NCI-H748 treated with DMSO at 0.1 percent for 48 hours (cell line): ENCODE measurements at places on chromosomes 11 and 22.

DNA sequence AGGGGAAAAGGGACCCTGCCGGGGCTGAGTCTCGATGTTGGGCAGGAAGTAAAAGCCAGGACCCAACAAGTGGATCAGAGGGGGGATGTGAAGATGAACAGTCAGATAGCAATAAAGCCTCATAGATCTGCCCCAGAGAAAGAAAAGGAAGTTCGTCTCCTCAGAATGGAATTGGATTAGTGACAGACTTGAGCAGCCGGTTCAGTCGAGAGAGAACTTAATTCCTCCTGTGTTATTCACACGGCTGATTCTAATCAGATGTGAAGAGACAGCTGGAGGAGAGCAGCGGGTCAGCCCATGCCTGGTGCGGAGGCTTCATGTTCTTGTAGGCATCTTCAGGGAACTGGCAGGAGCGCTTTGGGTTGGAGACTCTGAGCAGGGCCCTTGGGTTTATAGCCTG is 29.3 kb upstream of the CABP7 start:
- DNase-seq, result no peak

DNA sequence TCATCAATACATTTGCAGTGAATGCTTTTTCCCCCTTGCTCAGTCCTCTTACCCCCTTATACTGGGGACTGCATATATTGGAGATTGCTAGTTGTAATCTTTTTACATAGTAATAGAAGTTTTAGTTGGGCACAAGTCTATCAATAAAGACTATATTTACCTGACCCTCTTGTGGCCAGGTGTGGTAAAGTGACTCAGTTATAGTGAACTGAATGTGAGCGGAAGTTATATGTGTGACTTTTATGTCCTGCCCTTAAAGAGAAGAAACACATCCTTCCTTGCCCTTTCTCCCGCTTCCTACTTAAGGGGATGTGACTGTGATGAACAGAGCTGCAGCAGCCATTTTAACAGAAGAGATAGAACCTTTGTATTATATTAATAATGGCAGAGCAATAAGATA is 362.0 kb downstream of the METTL15 start:
- no peak for DNase-seq

DNA sequence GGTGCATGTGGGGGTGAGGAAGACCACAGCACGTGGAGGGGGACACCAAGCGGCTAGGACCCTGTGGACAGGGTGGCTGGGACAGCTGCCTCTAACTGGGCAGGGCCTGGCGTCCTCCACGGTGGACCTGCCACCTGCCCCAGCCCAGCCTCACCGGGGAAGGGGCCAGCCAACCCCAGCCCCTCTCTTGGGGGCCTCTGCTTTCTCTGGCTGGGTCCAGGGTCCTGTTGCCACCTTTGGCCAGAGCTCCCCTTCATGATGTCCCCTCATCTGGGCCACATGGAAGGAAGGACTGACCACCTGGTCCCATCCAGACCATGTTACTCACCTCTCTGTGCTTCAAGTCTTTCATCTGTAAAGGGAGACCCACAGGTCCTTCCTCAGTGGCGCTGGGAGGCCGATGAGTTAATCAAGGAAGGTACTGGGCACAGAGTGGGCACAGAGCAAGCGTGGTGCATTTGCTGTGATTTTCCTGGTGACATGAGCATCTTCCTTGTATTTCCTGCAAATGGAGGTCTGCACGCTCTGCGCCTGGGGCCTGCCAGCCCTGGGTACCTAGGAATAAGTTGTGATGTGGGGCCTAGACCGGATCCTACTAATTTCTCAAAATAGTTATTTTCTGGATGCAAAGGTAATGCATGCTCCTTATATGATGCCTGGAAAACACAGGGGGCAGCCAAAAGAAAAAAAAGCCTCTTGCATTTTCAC is 538.4 kb downstream of the TBC1D22A start:
- DNase-seq, result no peak

DNA sequence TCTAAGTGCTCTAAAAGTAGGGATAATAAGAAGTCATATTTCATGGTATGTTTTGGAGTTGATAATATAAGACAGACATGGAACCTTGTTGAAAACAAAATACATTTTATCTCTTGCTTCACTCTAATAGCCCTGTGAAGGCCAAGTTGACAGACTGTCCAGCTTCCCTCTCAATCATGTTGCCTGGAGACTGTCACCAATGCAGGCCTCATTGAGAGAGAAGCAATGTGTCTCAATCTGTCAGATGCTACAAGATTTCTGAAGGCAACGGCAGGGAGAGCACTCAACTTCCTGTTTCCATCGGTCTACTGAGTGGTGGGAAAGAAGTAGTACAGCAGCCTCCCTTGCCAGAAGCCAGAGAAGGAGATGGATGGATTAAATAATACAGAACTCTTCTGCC is 23.6 kb upstream of the FJX1 start:
- no peak for DNase-seq

GRCh38 chr11:5712507-5712906 is 22.9 kb downstream of the TRIM22 start:
- no peak for DNase-seq

- DNase-seq, result no peak
Observed at GRCh38 chr11:76803811-76804600, 20.9 kb downstream of the TSKU start.

GRCh38 chr11:57316017-57316416 is 8.7 kb downstream of the TNKS1BP1 start:
- no peak for DNase-seq

DNA sequence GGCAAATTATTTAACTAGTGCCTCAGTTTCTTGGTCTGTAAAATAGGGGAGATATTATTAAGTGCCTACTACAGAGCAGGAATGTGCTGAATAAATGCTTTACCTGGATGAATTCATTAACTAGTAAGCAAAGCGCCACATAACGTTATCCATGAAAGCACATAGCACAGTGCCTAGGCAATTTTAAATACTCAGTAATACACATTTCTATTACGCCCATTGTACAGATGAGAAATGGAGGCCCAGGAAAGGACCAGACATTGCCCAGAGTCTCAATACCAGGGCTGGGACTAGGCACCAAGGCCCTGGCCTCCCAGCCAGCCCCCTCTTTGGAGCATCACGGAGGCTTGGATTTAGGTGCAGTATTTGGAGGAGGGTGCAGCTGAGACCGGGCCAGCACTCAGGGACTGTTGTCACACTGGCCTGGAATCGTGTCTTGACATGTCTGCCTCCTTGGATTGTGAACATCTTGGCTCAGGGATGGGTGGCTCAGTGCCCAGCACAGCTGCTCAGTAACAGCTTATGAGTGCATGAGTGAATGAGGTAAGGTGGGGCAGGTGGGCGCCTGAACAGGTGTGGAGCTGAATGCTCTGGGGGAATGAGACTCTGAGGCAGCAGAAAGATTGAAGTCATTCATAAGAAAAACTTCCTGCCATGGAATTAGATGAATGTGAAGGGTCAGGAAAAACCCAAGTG is 42.1 kb upstream of the TPBGL start:
- DNase-seq, result no peak

DNA sequence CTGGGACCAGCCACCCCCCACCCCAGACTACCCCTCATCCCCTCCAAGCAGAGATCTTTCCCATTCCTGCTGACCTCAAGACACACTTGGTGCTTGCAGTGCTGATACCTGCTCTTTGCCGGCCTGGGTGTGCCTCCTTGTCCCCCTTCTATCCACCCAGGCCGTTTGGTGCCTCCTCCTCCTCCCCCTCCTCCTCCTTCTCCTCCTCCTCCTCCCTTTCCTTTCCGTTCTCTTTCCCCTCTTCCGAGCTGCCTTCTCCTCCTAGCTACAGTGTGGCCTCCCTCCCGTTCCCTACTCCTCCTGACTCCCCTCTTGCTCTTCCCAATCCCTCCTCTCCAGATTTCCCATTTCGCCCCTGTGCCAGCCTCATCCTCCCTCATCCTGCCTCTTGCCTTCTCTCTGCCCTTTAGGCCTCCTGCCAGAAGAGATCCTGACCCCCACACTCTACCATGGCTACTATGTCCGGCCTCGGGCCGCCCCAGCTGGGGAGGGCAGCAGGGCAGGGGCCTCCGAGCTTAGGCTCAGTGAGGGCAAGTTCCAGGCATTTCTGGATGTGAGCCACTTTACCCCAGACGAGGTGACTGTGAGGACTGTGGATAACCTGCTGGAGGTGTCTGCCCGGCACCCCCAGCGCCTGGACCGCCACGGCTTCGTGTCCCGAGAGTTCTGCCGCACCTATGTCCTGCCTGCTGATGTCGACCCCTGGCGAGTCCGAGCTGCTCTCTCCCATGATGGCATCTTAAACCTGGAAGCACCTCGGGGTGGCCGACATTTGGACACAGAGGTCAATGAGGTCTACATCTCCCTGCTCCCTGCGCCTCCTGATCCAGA is 712 bp downstream of the HSPB2 start:
- DNase-seq, result no peak

DNA sequence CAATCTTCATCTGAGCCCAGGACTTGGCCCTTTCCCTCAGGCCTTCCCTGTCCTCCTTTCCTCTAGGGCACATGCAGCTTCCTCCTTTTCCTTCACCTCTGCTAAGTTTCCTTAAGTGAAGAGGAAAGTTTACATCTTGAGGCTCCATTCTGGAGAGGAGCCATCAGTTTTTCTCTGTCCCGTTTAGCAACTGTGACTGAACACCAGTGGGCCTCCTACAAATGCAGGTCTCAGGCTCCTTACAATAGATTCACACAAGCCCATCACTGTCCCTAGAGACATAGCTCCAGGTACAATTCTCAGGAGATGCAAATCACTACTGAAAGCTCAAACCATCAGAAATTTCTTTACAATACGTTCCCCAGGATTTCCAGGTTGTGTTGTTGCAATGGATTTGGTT is 23.3 kb upstream of the LYVE1 start:
- DNase-seq, result no peak

- DNase-seq, result no peak
Observed at GRCh38 chr22:18096823-18097222, 13.8 kb upstream of the TUBA8 start.

GRCh38 chr11:6655020-6655789 is 404 bp downstream of the DCHS1 start:
- DNase-seq, result no peak

GRCh38 chr22:44207173-44207980 is 26.7 kb downstream of the PARVG start:
- no peak for DNase-seq

DNA sequence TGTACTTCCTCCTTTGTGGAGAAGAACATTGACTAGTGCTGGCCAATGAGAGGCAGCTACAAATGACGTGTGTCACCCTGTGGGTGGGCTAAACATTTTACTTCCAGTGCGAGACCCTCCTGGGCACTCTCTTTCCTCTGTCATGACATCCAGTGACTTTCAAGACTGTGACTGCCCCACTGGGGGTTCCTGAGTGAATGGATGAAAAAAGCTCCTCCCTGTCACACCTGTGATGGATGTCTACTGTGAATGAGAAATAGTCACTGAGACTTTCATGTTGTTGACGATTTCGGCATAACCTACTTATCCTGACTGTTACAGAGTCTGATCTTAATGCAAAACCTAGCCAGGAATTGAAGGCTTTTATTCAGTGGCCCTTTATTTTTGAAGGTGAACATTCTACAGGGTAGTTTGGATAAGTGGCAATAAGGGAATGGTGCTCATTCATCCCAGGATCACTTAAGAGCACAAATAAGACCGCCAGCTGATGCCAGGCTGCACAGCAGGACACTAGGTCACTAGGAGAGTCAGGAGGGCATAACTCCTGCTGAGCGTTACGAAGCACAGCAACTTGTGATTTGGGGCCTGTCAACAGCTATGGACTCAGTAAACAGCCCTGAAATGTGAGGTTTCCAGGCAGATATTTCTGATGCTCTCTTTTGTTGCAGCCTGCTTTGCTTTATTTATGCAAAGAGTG is 636.6 kb downstream of the NTM start:
- DNase-seq, result no peak

GRCh38 chr11:78138291-78138690 is 1.1 kb downstream of the ALG8 start:
- DNase-seq, result no peak

GRCh38 chr11:67674442-67674871 is at the start of gene ALDH3B2:
Gene ALDH3B2, minus strand, starts transcription at chr11:67674623. Its CDS starts 7,688 bp downstream, at chr11:67666935.
- DNase-seq, result no peak

DNA sequence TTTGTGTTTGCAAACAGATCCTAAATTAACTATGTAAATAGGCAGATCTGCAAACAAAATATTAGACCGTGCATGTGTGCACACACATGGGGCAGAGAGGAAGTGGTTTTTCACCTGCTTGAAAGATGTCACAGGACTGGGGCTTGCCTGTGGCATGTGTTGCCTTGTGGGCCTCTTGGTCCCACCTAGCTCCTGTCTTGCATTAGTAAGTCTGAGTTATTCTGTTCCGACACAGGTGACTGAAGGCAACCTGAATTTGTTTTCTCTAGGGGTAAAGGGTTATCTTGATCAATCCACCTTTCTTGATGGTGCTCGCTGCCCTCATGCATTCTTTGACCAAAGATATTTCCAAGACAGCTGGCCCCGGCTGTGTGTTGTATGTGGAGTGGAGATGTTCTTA is 667.5 kb downstream of the NTM start:
- DNase-seq, result peak; percentile 6

DNA sequence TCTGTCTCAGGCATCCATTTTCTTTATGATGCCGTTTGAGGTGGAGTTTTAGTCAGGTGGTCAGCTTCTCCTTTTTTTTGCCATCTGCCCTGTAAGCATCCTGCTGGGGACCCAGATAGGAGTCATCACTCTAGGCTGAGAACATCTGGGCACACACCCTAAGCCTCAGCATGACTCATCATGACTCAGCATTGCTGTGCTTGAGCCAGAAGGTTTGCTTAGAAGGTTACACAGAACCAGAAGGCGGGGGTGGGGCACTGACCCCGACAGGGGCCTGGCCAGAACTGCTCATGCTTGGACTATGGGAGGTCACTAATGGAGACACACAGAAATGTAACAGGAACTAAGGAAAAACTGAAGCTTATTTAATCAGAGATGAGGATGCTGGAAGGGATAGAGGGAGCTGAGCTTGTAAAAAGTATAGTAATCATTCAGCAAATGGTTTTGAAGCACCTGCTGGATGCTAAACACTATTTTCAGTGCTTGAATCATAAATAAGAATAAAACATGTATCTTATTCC is 10.9 kb upstream of the HBE1 start:
- DNase-seq, result no peak

DNA sequence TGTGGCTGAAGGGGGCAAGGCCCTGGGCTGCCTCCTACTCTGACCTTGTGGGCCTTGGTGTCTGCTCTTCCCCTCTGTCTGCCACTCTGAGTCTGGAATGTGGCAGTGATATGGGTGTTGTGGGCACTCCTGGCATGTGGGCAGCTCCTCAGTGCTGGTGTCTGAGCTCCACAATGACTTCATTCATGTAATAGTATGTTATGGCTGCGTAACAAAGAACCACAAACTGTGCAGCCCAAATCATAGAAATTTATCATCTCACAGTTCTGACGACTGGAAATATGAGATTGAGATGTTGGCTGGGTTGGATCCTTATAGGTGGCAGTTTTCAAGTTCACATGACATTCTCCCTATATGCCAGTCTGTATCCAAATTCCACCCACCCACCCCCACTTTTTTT is 59.1 kb downstream of the BCR start:
- no peak for DNase-seq

DNA sequence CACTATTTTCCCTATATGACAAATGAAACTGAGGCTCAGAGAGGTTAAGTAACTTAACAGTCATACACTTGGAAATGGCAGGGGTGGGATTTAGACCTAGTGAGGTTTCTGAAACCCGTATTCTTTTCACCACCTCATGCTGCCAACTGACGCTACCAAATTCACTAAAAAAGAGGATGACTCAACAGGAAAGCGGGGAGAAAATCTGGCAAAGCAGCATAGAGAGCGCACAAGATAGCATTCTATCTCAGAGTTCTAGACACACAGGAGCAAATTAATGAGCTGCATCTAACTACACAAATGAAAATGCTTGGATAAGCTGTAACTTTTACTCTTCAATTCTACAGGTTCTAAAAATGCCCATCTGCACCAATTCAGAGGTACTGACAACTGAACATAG is 136.4 kb downstream of the RBFOX2 start:
- DNase-seq, result no peak

GRCh38 chr11:81548123-81548522 is 1185.5 kb downstream of the FAM181B start:
- DNase-seq, result no peak
